SHP77 treated with DMSO at 0.1 percent for 48 hours (cell line): ENCODE measurements at places on chromosomes 3 and 15.

- DNase-seq: no peak
Observed at GRCh38 chr3:117898722-117899522, 1135.7 kb downstream of the IGSF11 start.

GRCh38 chr3:151199554-151200438 lies 3.2 kb downstream of the GPR171 start:
- no peak for DNase-seq

DNA sequence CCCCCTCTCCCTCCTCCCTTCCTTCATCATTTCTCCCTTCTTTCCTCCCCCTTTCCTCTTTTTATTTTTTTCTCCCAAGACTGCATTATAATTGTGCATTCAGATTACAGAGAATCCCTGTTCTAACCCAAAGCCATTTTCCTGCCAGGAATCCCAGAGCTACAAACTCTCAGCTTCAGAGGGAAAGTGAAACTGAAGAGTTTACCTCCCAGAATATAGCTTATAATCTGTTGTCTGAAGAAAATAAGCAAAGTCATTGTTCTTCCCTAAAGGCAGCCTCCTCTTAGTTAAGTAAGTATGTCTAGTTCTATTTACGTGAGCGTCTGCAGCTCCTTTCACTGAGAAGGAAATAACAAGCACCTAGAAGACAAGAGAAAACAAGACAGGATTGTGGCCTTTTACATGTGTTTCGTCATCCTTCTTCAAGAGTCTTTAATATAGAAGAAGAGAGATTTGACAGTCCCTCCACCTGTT lies 97.2 kb downstream of the CHST2 start:
- DNase-seq: no peak

GRCh38 chr3:176755552-176755951 lies 441.7 kb downstream of the TBL1XR1 start:
- DNase-seq: no peak

GRCh38 chr15:41892621-41893421 lies 1.0 kb downstream of the SPTBN5 start:
- DNase-seq: peak; percentile 26

GRCh38 chr3:121651684-121652083 lies 9.0 kb downstream of the HCLS1 start:
- DNase-seq: peak; percentile 59

DNA sequence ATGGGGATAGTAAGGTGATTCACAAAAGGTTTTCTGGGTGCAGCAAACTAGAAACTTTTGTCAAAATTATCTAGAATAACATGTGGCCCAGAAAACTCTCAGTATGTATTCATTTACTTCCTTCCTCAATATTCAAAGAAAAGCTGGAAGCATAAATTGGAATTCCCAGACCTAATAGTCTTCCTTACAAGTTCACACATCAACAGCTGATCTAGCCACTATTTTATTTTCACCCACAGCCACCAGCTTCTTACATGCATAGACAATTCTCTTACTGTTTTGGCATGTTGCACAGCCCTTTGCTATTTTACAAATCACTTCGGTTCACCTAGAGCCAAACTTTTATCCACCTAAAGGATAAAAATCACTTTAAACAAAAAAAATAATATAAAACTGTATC lies 647.8 kb upstream of the CCDC54 start:
- no peak for DNase-seq

GRCh38 chr3:13655061-13655913 lies 106.4 kb downstream of the FBLN2 start:
- DNase-seq: no peak

DNA sequence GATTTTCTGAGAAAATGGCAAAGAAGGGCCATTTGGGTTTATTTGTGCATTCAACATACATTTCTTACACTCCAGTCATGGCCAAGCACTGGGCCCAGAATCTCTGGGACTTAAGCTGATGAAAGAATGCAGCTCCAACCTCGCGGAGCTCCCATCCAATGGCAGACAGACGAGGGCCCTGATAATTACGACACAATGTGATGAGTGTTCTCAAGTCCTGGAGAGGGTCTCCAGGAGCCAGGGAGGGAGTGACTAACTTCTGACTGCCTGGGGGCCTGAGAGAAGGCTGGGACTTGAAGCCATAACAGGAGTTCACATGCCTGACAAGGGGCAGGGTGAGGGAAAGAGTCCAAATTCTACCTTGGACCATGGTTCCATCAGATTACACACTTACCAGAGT lies 42.6 kb upstream of the BNC1 start:
- no peak for DNase-seq

- DNase-seq: no peak
Observed at GRCh38 chr3:65531499-65531898, 507.2 kb downstream of the MAGI1 start.

GRCh38 chr3:72129501-72130094 lies 344.6 kb upstream of the PROK2 start:
- DNase-seq: no peak

- no peak for DNase-seq
Observed at GRCh38 chr15:68507447-68507846, 71.3 kb upstream of the CORO2B start.
